Stimulated activated CD8-positive, alpha-beta memory T cell treated with anti-CD3 and anti-CD28 coated beads, Interleukin-15, amount 100 ng/mL, for 48 hours (primary cell): ENCODE measurements at places on chromosomes 6 and 20.

GRCh38 chr6:139708337-139709199 lies 334.1 kb upstream of the CITED2 start:
- no peak for DNase-seq

GRCh38 chr6:149924206-149924932 lies 1.4 kb upstream of the RAET1G start:
- DNase-seq: no peak

- DNase-seq: no peak
These were observed 9.2 kb downstream of the TP53INP2 start for GRCh38 chr20:34713194-34713943.

GRCh38 chr20:33415948-33416347 lies 14.6 kb upstream of the CDK5RAP1 start:
- DNase-seq: no peak

DNA sequence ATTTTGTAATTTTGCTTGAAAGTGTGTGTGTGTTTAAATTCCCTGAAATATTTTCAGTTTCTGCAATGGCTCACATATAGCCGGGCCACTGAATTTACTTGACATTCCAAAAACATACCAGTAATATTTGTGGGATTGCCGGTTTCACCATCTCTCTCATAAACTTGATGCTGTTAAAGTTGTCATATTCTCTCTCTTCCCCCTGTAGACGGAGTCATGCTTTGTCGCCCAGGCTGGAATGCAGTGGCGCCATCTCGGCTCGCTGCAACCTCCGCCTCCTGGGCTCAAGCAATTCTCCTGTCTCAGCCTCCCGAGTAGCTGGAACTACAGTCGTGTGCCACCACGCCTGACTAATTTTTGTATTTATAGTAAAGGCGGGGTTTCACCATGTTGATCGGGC lies 122.1 kb downstream of the TIAM2 start:
- no peak for DNase-seq

DNA sequence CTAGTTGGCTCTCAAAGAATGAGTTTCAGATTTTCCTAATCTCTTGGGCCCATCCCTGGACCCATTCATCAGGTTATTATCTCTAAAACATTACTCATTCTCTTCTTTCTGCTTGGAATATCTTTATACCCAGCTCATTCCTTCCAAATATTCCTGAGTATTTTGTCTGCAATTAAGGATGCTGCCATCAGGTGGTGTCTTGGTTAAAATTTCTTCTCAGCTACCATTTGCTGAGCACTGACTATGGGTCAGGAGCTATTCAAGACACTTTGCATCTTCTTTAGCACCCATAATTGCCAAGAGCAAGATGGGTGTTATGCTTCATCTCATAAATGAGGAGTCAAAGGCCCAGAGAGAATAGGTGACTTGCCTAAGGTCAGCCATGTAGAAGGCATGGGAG lies 8.4 kb downstream of the SUN5 start:
- DNase-seq: no peak

GRCh38 chr6:7750197-7750596 lies 24.3 kb downstream of the BMP6 start:
- DNase-seq: no peak

GRCh38 chr6:1200409-1201101 lies 111.3 kb upstream of the FOXQ1 start:
- DNase-seq: no peak

DNA sequence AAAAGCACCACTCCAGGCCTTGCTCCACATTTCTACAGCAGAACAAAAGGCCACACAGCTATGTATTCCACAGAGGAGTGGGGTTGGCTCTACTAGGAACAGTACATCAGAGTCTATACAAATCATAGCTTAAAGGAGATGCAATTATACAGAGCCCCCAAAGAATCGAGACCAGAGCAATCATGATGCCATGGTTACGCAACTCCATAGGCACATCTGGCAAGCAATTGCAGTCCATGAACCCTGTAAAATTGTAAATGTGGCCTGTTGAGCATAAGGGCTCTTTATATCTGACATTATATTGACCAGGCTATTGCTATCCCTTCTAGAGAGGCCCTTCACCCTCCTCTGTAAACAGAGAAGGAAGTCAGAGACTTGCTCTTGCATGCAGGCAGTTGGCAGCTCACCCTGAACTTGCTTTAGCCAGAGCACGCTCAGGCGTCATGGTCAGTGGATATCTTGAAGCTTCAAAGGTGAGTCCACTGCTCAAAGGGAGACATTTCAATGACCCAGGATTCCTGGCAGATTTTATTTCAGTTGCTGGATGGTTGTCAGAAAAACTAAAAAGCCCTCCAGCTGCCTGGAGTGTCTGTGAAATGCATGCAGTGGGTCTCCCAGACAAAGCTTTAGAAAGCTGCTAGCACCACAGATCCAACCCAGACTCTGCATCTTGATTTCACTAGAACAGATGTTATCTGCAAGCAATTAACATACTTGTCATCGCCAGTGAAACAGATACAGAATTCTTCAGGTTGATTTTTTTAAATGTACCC lies 357.2 kb downstream of the CENPW start:
- DNase-seq: no peak

- DNase-seq: no peak
These were observed 8.5 kb downstream of the ENPP4 start for GRCh38 chr6:46138281-46138680.

DNA sequence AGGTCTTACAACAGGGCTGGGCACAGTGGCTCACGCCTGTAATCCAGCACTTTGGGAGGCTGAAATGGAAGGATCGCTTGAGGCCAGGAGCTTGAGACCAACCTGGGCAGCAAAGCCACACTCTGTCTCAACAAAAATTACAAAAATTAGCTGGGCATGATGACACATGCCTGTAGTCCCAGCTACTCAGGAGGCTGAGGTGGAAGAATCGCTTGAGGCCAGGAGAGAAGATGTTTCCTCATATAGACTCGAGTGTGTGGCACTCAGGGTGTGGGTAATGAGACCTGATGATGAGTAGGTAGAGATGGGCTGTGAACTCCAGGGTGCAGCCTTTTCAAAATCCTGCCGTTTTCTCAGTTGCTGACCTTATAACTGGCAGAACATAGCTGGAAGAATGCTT lies 125.3 kb upstream of the FOXO3 start:
- no peak for DNase-seq

DNA sequence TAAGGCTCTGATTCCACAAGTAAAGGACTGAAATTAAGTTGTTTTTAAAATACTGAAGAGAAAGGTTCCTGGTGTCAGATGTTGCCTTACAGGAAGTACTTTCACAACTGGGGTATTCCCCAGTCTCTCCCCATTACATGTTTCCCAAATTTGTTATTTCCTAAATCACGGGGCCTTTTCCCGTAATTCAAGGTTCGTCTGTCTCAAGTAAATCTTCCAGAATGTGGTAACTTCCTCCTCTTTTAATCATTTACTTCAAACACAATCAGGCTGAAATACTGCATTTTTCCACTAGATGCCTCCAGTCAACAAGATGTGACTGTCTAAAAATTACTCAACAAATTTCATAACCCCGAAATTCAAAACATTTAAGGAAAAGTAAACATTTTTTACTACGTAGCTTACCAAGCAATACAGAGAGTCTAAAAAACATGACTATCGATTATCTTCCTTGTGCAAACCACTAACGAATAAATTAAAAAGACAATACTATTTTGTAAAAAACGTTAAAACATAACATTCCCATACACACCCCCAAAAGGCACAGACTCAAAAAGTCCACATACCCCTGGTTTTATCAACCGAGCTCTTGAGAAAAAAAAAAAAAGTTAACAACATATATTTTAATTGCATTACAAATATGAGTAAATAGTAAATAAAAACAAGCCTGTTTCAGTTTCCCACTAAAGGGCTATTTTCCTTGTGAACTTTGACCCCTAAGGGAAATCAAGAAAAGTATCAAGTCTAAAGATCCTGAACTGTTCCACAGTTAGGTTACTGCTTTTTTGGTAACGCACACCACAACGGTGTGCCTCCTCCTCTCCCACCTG lies 1.7 kb downstream of the SOD2 start:
- no peak for DNase-seq
